ENCODE measurements at places on chromosomes 1 and 21.
A peak's percentile ranks its signal among the peaks of the same experiment; 100 is the strongest.

GRCh38 chr1:245615001-245615400 is 460.2 kb downstream of the KIF26B start:
- DNase-seq, result no peak

GRCh38 chr1:36092798-36093185 is 4.1 kb downstream of the ADPRS start:
- DNase-seq, result no peak

- peak; percentile 87 for DNase-seq
Measured at GRCh38 chr1:165289556-165289955, 67.0 kb downstream of the LMX1A start.

DNA sequence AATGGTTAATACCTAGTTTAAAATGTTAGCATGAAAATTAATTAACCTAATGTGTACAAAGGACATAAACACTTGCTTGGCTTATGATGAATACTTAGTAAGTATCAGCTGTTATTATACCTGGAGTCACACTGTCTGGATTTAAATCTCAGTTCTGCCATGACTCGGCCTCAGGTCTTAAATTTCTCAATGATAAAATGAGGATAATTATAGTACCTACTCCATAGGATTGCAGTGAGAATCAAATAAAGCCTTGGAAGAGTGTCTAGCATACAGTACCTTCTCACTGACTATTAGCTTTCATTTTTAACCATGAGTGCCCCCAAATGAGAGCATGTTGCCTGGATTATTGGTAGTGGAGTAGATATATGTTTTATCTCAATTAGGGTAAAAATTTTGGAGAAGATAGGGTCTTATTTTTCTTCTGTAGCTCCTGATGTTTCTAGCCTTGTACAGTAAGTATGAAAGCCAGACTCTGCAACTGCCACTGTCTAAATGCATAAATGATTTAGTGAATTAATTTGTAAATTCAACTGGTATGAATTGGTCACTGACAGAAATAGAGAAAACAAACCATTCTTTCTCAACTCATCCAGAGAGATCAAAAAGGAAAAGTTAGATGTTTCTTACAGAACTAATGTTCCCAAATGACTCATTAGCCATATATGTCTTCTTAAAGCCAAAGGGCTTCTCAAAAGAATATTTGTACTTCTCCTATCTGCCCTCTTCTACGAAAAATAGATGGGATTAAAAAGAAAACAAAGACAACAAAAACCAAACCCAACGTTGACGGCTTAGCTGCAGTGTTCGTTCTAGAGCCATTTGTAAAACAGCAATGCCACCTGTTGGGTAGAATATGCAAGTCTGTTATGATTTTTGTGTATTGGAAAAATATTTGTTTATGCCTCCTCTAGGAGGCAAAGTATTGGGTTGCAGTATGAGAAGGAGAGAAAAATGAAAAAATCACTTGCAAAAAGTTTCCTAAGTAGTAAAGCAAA is 53.8 kb upstream of the MROH9 start:
- DNase-seq, result peak; percentile 33

DNA sequence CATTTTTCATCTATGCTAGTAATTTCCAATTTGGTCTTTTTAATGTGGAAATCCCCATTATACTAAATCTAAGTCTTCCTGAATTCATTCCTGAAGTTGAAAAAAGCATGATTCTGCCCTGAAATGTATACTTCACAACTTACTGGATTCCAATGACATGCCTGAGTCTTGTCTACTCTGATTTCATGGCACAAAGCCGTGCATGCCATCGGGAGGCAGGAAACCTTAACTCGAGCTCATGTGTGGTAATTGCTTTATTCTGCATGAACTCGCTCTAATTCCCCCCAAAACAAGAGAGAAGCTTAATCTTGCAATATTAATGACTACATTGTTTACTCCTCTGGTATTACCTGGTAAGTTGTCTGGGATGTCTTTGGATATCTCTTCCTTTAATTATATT is 39.6 kb upstream of the PBX1 start:
- DNase-seq, result no peak

- DNase-seq, result no peak
Measured at GRCh38 chr1:60821156-60821555, 261.2 kb upstream of the NFIA start.
